ENCODE measurements at places on chromosomes 3 and 15. TPM values are rescaled to one million over a fixed set of nuclear protein-coding genes. Genes with fewer than 3 reads are reported as not detected.

Gene KLF13
- total RNA-seq, result 77.5 TPM

Gene AMOTL2
- total RNA-seq, result 76.2 TPM

DNA sequence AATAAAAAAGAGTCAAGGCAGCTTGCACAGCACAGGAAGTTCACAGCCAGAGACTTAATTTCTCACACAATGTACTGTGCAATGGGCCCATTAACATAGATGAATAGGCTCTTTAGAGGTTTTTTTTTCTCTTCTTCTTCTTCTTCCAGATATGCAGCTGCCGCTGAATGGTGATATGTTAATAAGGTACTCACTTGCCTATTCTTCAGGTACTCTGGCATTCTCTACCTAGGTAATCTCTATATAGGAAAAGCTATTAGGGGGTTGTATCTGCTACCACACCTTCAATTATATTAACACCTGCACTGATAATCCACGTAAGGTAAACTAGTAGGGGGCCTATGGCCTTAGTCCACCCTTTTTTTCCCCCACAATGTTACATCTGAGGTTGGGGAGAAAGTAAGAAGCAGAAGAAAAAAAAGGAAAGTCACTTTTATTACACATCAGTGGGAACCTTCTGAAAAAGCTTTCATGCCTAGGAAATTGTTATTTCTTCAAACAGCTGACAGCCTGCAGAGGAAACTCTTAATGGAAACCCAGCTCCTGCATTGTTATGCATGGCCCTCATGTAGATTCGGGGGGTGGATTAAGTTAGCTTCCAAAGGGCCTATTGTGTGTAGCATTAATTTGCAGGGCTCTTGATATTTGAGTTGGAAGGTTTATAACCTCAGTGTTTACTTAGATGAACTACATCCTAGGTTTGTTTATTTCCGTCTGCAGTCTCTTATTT lies 525.5 kb downstream of the ZIC1 start:
- DNase-seq, result no peak

GRCh38 chr3:111032677-111033076 lies 38.9 kb upstream of the NECTIN3 start:
- DNase-seq, result no peak

DNA sequence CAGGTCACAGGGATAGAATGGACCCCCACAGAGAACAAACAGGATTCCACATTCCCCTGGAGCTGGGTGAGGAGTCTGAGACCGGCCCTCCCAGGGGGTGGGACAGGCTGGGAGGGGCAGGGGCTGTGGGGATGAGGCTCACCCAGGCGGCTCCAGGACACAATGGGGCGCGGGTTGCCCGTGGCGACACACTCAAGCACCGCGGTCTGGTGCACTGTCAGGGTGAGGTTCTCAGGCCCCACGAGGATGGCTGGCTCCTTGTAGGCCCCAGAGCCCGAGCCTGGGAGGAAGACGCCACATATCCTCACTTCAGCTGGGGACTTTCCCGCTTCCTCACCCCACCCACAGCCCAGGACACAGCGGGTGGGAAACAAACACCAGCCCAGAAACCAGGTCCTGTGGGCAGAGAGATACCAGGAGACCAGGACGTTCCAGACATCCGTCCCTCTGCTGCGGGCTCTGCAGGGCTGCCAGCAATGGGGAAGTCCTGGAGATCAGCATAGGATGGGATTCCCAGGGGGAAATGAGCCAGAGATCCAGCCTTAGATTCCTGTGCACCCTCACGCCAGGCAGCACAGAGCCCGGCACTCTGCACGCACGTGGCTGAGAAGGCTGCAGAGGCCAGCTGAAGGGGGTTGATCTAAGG lies 30.2 kb downstream of the RNU5B-1 start:
- DNase-seq, result no peak

- no peak for DNase-seq
These were observed 163.0 kb upstream of the MLF1 start for GRCh38 chr3:158407844-158408517.

- DNase-seq, result no peak
These were observed 10.9 kb upstream of the IDH2 start for GRCh38 chr15:90113166-90113565.

Data from ureter (tissue), 1 donor.